ENCODE measurements at places on chromosomes 7 and 10.

DNA sequence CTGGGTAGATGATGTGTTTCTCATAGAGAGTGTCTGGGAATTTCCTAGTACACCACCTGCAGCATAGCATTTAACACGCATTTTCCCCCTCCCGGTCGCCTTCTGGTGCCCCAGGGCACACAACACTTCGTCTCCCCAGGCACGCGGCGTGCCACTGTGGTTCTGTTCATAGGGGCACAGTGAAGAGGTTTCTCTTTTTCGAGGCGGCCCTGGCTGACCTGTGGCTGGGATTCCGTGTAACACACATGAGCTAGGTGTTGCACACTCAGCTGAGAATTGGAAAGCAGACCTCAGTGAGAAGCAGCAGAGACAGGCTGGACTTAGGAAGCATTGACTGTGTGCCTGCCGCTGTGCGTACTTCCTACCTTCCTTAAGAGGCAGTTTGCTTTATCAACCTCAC lies 214.3 kb upstream of the SHH start:
- no peak for DNase-seq

- DNase-seq: no peak
These were observed 70.8 kb upstream of the EEPD1 start for GRCh38 chr7:36082216-36082615.

- no peak for DNase-seq
These were observed 227.2 kb upstream of the KIAA1217 start for GRCh38 chr10:23981520-23982309.

DNA sequence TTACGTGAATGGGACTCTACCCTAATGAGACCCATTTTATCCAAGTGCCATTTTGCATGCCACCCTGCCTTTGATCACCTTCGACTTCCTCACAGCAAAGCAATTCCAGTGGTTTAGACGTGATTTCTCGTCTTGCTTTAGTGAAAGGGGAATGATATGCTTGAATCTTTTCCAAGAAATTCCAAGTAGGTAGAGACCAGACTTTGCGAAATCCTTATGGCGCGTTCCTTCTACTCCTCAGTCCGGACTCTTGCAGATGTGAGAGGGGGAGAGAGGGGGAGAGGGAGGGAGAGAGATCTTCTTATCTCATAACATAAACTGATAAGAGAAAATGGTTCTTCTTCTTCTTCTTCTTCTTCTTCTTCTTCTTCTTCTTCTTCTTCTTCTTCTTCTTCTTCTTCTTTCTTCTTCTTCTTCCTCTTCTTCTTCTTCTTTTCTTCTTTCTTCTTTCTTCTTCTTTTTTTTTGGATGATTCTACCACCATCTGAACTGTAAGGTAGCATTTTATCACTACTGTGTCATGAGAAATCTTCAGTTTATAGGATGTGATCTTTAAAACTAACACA lies 883 bp downstream of the SPAG6 start:
- DNase-seq: no peak

DNA sequence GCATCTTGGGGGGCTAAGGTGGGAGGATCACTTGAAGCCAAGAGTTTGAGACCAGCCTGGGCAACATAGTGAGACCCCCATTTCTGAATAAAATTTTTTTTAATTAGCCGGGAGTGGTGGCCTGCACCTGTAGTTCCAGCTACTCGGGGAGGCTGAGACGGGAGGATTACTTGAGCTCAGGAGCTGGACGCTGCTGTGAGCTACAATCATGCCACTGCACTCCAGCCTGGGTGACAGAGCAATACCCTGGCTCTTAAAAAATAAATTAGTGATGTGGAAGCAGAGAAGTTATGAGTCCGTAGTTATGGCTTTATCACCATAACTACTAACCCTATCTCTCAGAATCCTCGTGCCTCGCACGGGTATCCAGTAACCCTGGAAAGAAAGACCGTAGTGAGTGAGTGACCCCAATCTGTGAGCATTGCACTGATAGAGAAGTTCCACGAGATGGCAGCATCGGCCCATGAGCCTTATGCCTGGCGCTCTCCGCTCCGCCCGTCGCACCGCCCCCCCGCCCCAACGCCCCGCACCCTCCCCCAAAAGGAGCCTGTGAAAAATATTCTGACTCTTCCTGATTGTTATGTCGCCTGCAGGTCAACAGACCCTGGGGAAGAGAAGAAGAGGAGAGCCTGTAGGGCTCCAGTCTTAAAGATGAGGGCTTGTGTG lies 4.9 kb upstream of the SLC29A3 start:
- DNase-seq: peak; percentile 7
